Activated T-cell treated with anti-CD3 and anti-CD28 coated beads, Interleukin-2, amount 50 U/mL, for 72 hours (primary cell): ENCODE measurements at places on chromosomes 12 and 14. TPM values are rescaled to one million over a fixed set of nuclear protein-coding genes. Genes with fewer than 3 reads are reported as not detected.

The PTCSC3 gene
- not detected for total RNA-seq

The KRT79 gene
- 0.26 TPM for total RNA-seq

The CLECL1 gene
- 13.8 TPM for total RNA-seq

The SIX4 gene
- 0.19 TPM for total RNA-seq

The MDM1 gene
- 19.0 TPM for total RNA-seq

The MANSC1 gene
- 0.65 TPM for total RNA-seq

The SOCS2 gene
- 32.3 TPM for total RNA-seq

The C14orf180 gene
- not detected for total RNA-seq

The SMIM41 gene
- not detected for total RNA-seq

The SDSL gene
- 3.2 TPM for total RNA-seq

The MYH6 gene
- total RNA-seq, result 2.1 TPM

The RASSF8 gene
- 12.8 TPM for total RNA-seq

The TSHR gene
- total RNA-seq, result not detected

The BDKRB1 gene
- not detected for total RNA-seq

The MAP1LC3B2 gene
- total RNA-seq, result 2.1 TPM

The BCL11B gene
- total RNA-seq, result 54.4 TPM

The ERC1 gene
- 28.9 TPM for total RNA-seq

The DNM1L gene
- total RNA-seq, result 60.0 TPM

The SYCP3 gene
- total RNA-seq, result 0.30 TPM

The TPPP2 gene
- not detected for total RNA-seq

The FGF23 gene
- total RNA-seq, result not detected

The PLEKHD1 gene
- total RNA-seq, result 0.12 TPM

The PPP4R4 gene
- total RNA-seq, result 9.5 TPM

The GALNT16 gene
- 0.05 TPM for total RNA-seq

The IFNG-AS1 gene
- not detected for total RNA-seq

The RAPGEF3 gene
- total RNA-seq, result 1.4 TPM

The MYO1A gene
- 13.4 TPM for total RNA-seq

The RIPK3 gene
- total RNA-seq, result 11.0 TPM

The RASSF3 gene
- total RNA-seq, result 40.3 TPM

The SERPINA3 gene
- not detected for total RNA-seq

The AKAP3 gene
- total RNA-seq, result 5.4 TPM

The MAP3K9 gene
- total RNA-seq, result 6.2 TPM

The NGB gene
- total RNA-seq, result not detected

The SLC10A1 gene
- total RNA-seq, result not detected

The CACNA1C gene
- 0.14 TPM for total RNA-seq

The NUAK1 gene
- total RNA-seq, result 0.14 TPM
